Activated CD8-positive, alpha-beta T cell treated with anti-CD3 and anti-CD28 coated beads for 36 hours (primary cell): ENCODE measurements at places on chromosomes 11 and 22.
A peak's percentile ranks its signal among the peaks of the same experiment; 100 is the strongest.

GRCh38 chr22:50728523-50728931, 9.5 kb upstream of the ACR start:
- no peak overlapping the region for H3K27ac ChIP-seq
- no peaks in the 10 kb centered on the region for H3K36me3 ChIP-seq
- H3K4me1 ChIP-seq = peaks cover 2% of the 10 kb centered on the region
- no peak overlapping the region for H3K4me3 ChIP-seq
- DNase-seq = no peak

GRCh38 chr11:69915151-69915500, 95.9 kb upstream of the FGF3 start:
- peaks cover 30% of the 10 kb centered on the region for H3K27me3 ChIP-seq
- no peak overlapping the region for H3K4me3 ChIP-seq
- no peak for DNase-seq
- H3K27ac ChIP-seq = no peak overlapping the region
- H3K36me3 ChIP-seq = no peaks in the 10 kb centered on the region
- H3K4me1 ChIP-seq = no peaks in the 10 kb centered on the region

DNA sequence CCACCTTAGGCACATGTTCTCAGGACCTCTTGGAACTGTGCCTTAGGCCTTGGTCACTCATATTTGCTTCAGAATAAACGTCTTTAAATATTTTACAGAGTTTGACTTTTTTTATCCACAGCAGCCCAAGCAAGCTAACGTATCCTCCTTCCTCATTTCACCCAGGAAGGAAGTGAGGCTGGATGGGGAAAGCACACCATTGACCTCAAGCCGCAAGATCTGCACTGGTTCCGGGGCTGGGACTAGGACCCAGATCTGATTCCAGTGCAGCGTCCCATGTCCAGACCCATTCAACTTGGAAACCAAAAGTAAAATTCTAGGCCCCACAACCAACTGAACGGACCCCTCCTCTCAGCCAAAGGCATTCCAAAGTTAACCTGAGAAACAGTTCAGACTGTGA, 2.4 kb upstream of the LGALS12 start:
- no peak overlapping the region for H3K27ac ChIP-seq
- H3K4me3 ChIP-seq = no peak overlapping the region
- peaks cover 1% of the 10 kb centered on the region for H3K27me3 ChIP-seq
- H3K4me1 ChIP-seq = peaks cover 4% of the 10 kb centered on the region
- DNase-seq = no peak
- peaks cover 3% of the 10 kb centered on the region for H3K36me3 ChIP-seq

- H3K27ac ChIP-seq = no peak overlapping the region
- peaks cover 9% of the 10 kb centered on the region for H3K27me3 ChIP-seq
- no peak overlapping the region for H3K4me3 ChIP-seq
- no peaks in the 10 kb centered on the region for H3K4me1 ChIP-seq
These were observed 7.7 kb upstream of the TCF20 start for GRCh38 chr22:42277988-42278776.

DNA sequence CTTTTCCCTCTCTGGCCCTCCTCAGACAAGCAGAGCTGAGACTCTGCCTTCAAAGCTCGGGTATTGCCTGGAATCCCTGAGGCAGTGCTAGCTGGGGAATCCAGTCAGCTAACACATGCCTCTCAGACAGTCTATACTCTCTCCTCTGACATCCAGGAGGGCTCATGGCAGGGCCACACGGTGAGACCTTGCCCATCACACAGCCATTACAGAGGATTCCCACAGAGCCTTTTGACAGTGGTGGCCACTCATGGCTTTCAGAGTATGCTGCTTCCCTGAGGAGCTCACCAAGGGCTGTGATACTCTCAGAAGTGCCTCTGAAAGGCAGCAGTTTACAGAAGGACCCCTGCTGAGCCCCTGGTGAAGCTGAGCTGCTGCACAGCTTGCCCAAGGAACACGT, 165.3 kb downstream of the RRAS2 start:
- no peaks in the 10 kb centered on the region for H3K4me1 ChIP-seq
- no peak overlapping the region for H3K4me3 ChIP-seq
- no peak overlapping the region for H3K27ac ChIP-seq
- H3K27me3 ChIP-seq = no peaks in the 10 kb centered on the region

DNA sequence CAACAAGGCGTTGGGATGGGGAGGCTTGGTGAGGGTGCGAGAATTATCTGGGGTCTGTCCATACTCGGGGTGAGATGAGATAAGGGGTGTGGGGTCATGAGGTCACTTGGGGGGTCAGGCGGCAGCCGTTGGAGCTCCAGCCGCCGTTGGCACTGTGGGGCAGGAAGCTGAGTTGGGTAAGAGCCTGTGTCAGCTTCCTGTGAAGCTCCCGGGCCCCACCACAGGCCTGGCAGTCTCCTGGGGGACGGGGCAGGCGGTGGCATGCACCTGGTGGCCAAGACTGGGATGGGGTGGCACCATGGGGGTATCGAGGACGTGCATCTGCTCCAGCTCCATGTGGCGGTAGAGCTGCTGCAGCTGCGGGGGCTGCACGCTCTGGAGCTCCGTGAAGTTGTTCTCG, 7.1 kb upstream of the MYBPC3 start:
- H3K27ac ChIP-seq = peak overlapping the region; percentile 48
- peaks cover 12% of the 10 kb centered on the region for H3K4me1 ChIP-seq
- H3K36me3 ChIP-seq = no peaks in the 10 kb centered on the region
- H3K27me3 ChIP-seq = no peaks in the 10 kb centered on the region
- peak; percentile 23 for DNase-seq
- no peak overlapping the region for H3K4me3 ChIP-seq

DNA sequence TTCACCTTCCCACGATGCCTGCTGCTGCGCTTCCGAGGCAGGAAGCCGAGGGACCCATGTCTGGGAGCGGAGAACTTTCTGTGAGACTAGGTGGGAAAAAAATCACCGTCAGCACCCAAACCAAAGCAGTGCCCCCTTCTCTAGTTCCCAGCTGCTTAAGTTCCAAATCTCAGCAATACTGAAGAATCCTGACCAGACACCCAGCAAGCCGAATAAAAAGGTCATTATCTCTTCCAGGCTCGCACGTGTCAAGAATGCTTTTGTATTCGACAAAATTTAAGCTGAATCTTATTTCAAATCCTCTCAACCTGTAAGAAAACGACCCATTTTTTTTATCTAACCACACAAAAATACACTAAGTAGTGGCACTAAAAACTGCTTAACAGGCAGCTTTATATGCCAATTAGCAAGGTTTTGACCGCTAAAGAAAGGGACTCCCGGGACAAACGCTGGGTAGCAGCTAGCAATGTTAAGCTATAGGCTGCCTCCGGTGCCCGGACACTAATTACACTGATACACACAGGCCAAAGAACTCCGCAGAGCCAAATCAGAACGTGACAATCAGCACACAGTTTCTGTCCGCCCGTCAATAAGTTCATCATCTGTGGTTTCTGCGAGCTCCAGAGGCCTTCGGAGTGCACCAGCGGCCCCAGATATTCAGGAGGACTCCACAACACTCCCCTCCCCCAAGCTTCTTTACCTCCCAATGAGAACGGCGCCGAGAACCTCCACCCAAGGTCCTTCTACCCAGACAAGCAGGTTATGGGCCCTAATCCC, 728 bp downstream of the RPL3 start:
- peak overlapping the region; percentile 99 for H3K4me3 ChIP-seq
- no peaks in the 10 kb centered on the region for H3K27me3 ChIP-seq
- no peak for DNase-seq
- H3K36me3 ChIP-seq = peaks cover 59% of the 10 kb centered on the region
- H3K27ac ChIP-seq = peak overlapping the region; percentile 100
- H3K4me1 ChIP-seq = peaks cover 35% of the 10 kb centered on the region

DNA sequence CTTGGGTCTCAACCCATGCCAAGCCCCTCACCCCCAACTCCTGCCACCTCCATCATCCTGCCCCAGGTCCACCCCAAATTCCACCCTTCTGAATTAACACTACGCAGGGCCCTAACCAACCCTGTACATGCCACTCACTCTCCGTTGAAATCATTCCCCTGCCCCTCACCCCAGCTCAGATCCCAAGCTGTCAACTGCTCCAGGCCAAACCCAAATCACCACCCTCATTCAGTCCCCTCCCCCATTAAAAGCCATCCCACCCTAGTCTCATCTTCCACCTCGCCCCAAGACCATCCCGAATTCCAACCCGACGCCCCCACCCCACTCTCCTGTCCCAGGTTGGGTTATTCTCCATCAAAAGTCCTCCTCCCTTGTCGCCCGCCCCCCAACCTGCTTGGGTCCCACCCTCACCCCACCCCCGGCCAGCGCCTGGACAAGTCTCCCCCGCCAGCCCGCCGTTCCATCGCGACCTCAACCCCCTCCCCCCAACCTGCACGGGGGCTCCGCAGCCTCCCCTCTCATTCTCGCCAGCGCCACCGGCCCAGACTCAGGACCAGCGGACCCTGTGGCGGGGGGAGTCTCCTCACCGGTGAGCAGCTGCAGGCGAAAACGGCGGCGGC, 466 bp downstream of the FAM168A start:
- peak overlapping the region; percentile 97 for H3K4me3 ChIP-seq
- H3K4me1 ChIP-seq = peaks cover 39% of the 10 kb centered on the region
- H3K36me3 ChIP-seq = no peaks in the 10 kb centered on the region
- no peak for DNase-seq
- H3K27ac ChIP-seq = peak overlapping the region; percentile 93

- peak; percentile 23 for DNase-seq
- peaks cover 2% of the 10 kb centered on the region for H3K36me3 ChIP-seq
- peak overlapping the region; percentile 64 for H3K4me3 ChIP-seq
- peaks cover 32% of the 10 kb centered on the region for H3K27me3 ChIP-seq
These were observed 40.2 kb downstream of the DIXDC1 start for GRCh38 chr11:111977146-111978027.
